ENCODE measurements at places on chromosomes 6 and 20.

- DNase-seq: no peak
Observed at GRCh38 chr6:106522562-106523250, 106.6 kb downstream of the RTN4IP1 start.

- no peak for DNase-seq
Observed at GRCh38 chr20:36472637-36473090, 68.7 kb upstream of the MYL9 start.

GRCh38 chr6:116175344-116175743 is 49.4 kb upstream of the COL10A1 start:
- DNase-seq: no peak

DNA sequence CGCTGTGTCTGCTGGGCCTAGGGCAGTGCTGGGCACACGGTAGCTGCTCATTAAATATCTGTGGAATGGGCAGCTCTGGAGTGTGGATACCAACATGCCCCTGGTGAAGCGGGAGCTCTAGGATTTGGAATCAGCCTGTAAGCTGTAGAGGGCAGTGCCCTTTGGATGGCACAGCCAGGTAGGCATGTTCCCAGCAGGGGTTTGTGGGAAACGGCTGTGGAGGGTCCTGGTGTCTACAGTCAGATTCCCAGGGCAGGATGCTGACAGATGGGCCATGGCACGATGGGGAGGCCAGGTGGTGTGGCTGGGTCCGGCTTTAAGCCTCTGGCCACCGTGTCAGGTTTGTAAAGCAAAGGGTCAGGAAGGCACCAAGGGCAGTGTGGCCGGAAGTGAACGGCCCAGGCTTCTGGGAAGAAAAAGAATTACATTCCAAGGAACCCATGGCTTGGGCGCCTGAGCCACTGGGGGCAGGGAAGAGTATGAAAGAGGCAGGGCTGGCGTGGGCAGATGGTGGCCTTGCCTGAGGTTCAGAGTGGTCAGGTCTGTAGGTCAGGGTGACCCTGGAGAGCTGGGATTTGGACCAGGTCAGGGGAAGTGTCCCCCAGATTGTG is 44.8 kb downstream of the UBE2V1 start:
- DNase-seq: no peak

GRCh38 chr6:145948878-145949613 is 15.1 kb downstream of the SHPRH start:
- no peak for DNase-seq

DNA sequence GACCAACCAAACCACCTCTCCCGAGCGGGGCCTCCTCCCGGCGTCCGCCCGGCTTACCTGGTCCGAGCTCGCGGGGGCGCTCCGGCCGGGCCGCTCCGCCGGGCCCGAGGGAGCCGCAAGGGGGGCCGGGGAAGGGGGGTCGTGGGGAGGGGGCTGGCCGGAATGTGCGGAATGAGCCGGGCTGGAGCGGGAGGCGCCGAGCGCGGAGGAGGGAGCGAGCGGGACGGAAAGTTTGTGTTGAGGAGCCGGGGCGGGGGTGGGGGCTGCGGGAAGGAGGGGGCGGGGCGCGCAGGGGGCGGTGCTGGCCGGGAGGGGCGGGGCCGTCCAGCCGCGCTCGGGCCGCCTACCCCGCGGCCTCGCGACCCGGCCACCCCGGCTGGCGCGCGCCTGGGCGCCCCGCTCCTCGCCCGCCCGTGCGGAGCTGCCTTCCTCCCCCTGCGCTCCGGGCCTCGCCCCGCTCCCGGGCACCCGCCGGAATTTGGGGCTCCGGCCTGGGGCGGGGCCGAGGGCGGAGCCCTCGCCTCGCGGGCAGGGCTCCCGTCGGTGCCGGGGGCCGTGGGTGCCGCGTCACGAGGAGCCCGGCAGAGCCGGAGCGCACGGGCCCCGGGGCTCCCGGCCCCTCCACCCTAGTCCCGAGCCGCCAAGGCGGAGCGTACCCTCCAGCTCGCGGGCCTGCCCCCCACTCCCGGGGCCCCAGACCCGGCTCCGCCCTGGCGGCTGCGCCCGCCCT is at the start of gene TEAD3:
Gene TEAD3 (minus strand): TSS at position 239 of the 730 bp plus-strand sequence.
- no peak for DNase-seq

GRCh38 chr20:16104783-16105182 is 468.5 kb downstream of the KIF16B start:
- no peak for DNase-seq

- DNase-seq: no peak
Observed at GRCh38 chr6:41546475-41546865, 289 bp downstream of the FOXP4 start.

DNA sequence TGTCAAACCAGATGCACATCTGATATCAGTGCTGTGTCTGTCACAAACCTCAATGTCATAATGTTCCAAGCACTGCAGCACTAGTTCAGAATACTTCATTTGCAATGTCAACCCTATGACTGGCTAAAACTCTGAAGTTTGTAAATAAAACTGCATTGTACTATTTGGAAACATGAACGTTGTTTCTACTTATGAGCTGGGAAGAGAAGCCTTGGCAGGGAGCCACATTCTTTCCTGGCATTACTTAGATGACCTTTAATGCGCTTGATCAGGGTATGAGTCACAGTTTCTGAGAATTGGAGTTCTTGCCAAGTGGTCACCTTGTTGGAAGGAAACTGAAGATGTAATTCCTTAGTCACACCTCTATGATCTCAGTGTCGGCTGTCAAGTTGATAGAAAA is 664.8 kb upstream of the MMS22L start:
- DNase-seq: no peak

DNA sequence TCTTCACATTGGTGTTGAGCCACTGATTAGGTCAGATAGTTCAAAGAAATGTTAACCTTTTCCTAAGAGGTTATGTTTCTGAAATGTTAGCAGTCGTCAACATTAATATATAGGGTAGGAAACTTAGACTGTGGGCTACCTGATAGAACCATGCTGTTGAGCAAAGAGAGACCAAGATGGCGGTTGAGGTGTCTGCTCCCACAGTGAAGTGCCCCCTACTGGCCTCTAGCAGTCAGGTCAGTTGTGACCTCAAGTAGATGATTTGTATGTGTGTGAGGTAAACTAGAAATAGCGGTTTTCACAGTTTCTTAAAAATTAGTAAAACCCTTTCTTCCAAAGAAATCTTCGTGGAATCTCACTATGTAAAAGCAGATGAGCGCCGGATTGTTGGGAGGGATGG is 40.3 kb downstream of the MTHFD1L start:
- DNase-seq: no peak

DNA sequence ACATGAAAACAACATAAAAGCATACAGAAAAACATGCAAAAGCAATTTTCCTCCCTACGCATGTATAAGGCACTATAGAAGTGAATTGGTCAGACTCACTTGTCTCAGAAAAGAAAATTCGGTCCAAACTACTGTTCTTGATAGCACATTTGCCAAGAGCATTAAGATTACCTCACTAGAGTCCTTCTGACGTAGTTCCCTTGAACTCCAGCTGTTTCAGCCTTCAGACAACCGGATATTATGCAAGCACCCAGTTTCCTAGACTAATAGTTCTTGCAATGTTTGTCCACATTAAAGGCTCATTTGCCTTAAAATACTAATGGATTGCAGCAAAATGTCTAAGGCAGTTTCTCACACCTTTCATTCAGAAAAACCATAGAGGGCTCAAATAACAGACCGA is 2.5 kb upstream of the CASS4 start:
- DNase-seq: no peak

- DNase-seq: no peak
Observed at GRCh38 chr20:12575352-12576095, 433.2 kb upstream of the SPTLC3 start.

DNA sequence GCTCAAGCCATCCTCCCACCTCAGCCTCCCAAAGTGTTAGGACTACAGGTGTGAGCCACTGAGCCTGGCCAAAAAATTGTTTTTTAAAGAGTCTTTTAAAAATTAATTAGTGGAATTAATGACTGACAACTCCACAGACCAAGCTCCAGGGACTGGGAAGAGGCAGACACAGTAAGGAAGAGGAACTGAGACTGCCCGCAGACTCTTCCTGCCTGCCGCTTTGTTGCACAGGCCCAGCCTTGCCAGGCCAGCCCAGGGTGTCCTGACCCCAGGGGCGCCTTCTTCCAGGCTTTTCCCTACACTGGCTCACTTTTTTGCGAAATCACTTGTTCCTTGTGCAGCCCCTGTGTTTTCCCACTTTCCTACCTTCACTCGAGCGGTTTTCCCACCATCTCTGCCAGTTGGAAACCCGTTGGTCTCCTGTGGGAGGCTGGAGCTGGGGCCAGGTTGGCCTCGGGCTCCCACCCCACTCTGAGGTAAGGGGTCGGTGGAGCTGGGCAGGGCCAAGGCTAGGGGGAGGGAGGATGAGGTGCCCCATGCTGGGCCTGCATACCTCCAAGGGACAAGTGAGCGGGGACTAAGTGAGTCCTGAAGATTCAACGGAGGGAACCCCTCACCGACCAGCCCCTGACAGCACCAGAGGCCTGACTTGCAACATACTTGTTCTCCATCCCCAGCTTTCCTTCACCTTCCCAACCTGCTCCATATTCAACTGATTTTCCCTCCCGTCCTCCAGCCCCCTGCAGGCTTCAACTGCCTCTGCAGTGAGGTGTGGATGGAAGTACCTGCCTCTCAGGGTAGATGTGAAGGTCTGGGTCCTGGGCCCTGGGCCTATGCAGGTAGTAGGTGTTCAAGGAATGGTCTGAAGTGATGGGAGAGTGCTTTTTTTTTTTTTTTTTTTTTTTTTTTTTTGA is 23.5 kb upstream of the SMIM29 start:
- DNase-seq: no peak

DNA sequence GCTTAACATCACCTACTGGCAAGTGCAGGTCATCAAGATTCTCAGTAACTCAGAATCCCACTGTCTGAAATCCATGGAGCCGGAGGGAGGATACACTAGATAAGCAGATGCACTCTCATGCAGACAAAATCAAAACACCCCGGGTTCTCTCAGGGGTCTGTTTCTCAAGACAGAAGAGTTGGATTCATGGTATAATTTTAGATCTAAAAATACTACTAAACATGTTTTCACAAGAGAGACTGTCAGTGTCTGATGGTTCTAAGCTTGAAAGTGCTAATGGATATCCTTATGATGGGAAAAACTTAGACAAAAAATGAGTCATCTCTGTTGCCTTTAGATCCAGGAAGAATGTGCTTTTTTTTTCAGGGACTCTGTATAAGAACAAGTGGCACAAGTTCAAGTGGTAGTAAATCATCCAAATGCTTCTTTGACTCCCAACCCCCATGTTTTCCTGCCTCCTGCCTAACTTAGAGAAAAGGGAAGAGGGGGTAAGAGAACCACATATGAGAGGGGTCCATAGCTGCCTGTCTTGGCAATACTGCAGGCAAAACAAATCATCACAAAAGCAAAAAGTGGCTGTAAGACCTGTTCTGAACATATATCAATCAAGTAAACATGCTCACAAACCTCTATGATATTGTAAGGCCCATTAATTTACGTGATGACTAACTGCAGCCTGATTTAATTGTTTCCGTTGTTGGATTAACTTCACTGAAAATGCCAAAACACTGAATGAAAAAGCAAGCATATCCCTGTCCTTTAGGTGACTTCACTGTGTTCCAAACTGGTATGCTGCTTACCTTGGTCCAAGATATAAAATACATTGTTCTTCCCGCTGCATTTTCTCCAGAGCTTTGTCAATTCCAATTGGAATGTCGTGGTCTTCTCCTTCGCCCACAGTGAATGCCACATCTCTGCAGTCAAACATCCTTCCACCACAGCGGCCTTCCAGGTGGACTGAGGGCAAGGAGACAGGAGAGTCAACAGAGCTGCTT is 84.0 kb upstream of the TULP1 start:
- no peak for DNase-seq

- DNase-seq: no peak
Observed at GRCh38 chr20:62642666-62643520, 590 bp downstream of the SLCO4A1 start.

DNA sequence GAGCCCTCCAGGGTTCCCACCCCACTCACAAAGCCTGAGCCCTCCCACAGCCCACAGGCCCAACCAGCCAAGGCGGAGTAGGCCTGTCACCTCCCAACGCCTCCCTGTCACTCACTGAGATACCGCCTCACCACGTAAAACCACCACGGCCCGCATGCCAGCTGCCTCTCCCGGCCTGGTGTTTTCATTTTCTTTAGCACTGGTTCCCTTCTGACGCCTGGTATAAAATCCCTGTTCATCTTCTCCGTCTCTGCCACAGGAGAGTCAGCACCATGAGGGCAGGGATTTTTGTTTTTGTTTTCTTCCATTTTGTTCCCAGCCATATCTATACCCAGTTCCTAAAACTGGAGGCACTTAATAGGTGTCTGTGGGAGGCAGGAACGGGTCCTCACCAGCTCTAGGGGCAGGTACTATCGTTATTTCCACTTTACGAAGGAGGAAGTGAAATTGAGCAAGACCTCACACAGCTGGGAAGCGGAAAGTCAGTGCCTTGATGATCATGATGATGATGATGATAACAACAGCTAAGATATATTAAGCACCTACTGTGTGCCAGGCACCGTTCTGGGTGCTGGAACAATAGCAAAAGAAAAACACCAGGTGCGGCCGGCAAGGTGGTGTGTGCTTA is 58.6 kb downstream of the SNAI1 start:
- no peak for DNase-seq

DNA sequence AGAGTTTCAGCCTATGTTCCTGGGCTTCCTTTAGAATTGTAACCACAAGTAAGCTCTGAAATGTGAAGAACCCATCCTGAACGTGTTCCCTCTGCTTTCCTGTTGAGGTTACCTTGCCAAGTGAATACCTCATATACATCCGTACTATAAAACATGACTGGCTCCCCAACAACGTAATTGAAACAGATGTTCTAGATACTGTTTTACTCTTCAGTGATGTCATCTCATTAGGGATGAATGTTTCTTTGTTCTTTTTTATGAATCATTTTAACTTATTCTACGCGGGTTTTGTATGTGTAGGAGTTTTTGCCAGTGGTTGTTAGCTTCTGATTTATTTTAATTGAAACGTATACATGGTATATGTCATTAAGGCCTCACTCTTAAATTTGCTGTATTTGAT is 166.8 kb downstream of the SAMD5 start:
- DNase-seq: no peak

DNA sequence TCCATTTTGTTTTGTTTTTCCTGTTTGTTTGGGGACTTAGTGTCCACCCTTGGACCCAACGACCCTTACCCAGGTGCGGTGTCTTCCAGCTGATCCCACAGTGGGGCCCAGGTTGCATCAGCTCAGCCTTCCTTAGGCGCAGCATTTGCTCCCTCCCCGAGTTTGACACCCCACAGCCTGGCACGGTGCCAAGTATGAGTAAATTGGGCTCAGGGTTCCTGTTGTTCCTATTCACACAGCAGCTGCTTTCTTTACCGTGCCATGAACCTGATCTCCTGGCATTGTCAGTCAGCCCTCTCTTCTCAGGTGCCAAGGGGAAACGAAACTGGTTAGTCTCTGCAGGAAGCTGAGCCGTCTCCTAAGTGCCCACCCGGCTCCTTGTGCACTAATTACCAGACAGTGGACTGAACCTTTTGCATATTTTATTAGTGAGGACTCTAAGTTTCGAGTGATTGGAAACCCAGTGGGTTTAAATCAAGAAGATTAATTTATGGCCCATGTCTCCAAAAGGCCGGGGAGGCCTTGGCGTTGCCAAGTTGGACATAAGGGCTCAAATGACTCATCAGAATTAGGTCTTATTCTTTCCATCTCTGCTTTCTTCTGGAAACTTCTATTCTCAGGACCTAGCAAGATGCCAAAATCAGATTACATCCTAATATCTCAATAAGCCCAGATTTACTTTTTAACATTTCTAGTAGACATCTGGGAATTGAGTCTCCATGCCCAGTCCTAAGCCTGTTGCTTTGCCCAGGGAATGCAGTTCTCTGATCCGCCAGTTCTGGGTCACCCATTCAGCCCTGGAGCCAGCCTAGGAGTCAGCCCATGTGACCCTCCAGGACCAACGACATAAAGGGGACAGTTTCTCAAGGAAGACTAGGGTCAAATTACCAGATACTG is 68.8 kb downstream of the TSHZ2 start:
- DNase-seq: no peak

- no peak for DNase-seq
Observed at GRCh38 chr6:8059129-8059528, 5.1 kb downstream of the BLOC1S5 start.
